ENCODE measurements at places on chromosomes 13 and 19.
A peak's percentile ranks its signal among the peaks of the same experiment; 100 is the strongest.

GRCh38 chr13:72141855-72142519 lies 275.0 kb upstream of the DACH1 start:
- peak; percentile 87 for DNase-seq

DNA sequence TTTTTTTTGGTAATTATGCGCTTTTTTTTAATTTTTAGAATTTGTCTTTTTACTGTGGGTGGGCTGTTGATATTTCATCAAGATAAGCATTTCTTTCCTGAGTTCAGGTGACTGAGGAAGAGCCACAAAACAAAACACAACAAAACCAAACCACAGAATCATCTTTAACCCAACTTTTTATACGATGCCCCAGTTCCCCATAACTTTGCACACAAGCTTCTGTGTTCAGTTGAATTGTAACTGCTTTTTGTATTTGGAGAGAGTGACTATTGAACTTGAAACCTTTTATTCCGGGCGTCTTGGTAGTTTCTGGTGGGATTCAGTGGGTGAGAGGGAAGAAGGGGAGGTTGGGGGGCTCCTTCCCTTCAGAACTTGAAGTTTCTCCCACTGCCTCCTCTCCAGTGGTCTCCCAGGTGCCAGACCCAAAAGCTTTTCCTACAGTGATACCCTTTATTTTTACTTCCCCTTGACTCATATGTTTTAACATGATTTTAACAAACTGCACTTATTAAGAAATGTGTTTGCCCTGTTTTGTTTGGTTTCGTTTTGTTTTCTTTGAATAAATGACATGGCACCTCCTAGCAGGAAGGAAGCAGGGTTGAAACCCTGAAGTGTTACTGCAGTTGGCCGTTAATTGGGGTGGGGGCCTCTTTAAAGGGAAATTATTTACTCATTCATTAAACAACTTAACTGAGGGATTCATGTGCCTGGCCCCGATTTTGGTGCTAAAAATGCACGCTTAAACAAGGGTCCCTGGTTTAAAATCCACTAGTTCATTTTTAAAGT lies 2.7 kb upstream of the CCDC97 start:
- no peak for DNase-seq

GRCh38 chr19:30609656-30610270 lies 237.6 kb downstream of the ZNF536 start:
- no peak for DNase-seq

DNA sequence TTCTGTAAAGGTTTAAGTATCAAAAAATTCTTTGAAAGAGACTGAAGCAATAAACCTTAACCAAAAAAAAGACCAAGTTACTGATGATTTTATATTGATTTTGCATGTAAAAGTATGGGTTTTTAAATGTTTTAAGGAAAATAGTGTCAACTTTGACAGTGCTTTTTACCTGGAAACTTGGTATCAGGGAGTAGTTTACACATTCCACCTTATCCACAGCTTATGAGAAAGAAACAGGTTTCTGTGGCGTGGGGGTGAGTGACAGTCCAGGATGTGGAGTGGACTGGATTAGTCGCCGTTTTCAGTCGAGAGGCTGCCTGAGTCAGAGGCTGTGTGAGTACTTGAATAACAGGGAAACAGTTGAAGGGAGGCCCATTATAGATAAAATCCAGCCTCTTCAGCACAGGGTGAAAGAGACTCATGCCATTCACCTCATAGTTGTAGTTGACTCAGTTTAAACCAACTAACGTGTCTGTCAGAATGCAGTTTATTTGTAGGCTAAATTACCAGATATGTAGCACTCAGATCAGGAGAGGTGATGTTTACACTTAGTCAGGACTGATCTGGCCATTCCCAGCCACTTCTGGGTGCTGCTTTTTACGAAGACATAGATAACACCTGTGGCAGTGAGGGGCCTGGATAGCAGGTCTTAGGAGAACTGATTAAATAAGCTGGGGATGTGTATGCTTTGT lies 595 bp upstream of the GPR183 start:
- peak; percentile 92 for DNase-seq

- no peak for DNase-seq
Measured at GRCh38 chr13:32042551-32042950, 11.0 kb downstream of the FRY start.

GRCh38 chr19:6047256-6047655 lies 63.0 kb downstream of the RFX2 start:
- DNase-seq: no peak

DNA sequence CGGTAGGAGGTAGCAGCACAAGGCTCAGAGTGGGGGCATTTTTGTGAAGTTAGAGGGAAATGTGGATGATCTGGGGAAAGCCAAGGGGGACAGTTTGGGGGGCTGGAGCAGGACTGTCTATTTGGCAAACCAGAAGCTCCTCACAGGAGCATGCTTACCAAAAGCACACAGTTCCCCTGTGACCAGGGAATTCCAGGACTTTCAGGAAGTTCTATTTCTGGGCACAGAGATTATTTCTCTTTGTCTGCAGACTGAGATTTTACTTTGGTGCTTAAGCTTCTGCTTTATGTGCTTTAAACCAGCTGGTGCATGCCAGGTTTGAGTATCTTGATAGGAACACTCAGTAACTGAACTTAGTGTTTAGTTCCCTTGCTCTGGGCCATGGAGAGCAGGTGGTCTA lies 525.3 kb downstream of the DIAPH3 start:
- DNase-seq: no peak

GRCh38 chr13:105679838-105680237 lies 855.6 kb downstream of the EFNB2 start:
- DNase-seq: no peak

GRCh38 chr19:53982001-53982451 lies 9.4 kb upstream of the CACNG6 start:
- peak; percentile 47 for DNase-seq

DNA sequence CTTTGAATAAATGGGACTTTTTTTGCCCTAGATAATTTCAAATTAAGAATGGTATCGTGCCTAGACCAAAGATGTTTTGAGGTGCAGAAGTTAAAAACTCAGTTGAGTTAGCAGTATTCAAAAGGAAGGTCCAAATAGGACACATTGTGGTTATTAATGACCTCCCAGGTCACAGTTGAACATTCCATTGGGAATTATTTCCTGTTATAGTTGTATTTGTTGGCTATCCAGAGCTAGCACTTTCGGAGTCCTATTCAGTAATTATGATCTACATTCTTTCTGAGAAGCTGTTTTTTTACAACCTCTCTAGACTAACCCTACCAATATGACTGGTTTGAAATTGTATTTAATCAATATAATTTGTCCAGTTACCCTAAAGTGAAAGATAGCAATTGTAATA lies 83.7 kb downstream of the MAB21L1 start:
- DNase-seq: no peak

- DNase-seq: peak; percentile 39
Measured at GRCh38 chr13:42876270-42876714, 94.9 kb downstream of the FAM216B start.

DNA sequence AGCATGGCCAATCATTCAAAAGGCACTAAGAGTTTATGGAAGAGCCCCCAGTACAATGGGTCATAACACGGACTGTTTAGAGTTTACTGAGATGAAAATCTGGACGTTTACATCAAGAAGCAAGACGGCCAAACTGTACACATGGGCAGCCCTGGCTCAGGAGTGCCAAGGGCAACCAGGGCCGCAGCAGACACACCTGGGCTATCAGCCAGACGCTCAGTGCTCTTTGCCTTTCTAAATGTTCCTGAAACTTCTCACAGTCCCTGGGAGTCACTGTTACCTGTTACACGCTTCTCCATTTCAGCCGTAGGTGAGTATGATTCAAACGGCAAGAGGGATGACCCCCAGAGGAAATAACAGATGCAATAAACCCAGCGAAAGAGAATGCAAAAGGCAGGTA lies 64.5 kb downstream of the ABCC4 start:
- DNase-seq: no peak

DNA sequence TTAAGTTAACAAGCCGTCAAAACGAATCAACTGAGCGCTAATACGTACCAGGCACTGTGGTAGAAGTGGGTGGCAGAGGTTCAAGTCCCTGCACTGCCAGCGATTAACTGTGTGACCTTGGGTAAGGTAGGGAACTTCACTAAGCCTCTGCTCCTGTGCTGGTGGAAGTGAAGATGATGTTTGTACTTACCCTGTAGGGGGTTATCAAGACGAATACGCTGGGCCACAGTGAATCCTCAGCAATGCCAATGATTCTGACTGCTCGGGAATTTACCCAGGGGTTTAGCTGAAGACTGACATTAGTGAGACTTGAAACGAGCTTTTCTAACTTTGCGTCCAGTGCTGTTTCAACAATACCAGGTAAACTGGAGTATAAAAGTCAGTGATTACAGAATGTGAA lies 305.3 kb downstream of the FGF9 start:
- DNase-seq: no peak

DNA sequence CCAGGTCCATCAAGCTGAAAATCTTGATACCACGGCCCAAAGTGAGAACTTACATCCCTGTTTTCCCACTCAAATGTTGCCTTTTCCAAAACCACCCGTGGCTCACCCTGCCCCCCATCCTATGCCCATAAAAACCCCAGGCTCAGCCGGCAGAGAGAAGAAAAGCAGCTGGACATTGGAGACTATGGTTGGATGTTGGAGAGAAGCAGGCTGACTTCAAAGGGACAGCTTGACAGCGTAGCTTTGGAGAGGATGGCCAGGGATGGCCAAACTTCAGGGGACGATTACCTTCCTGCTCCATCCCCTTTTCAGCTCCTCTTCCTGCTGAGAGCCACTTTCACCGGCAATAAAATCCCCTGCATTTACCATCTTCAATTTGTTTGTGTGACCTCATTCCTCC lies 3.5 kb upstream of the ZNF792 start:
- DNase-seq: no peak

DNA sequence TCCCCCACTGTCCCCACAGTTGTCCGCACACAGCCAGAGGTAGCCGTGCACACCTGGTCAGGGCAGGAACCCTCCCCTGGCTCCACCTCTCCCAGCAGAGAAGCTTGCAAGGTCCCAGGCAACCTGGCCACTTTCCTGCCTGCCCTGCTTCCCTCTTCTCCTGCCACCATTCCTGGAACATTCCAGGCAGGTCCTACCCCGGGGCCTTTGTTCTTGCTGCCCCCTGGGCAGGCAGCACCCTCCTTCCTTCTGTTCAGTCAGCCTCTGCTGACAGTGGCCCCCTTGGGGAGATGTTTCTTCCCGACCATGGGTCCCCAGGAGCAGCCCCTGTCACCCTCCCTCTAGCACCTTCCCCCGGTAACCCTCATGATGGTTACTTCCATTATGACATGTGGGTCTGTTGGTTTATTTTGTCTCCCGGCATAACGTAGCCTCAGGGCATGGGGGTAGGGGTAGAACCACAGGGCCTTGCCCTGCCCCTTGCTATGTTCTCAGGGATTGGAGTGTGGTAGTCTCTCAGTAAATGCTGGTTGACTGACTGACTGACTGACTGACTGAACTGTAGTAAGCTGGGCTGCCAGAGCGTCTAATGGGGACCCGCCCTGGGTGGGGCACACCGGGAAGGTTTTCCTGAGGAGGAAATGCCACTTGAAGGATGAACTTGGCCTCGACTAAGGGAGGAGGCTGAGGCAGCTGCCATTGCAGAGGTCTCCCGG lies 10.8 kb downstream of the PAK4 start:
- DNase-seq: no peak

DNA sequence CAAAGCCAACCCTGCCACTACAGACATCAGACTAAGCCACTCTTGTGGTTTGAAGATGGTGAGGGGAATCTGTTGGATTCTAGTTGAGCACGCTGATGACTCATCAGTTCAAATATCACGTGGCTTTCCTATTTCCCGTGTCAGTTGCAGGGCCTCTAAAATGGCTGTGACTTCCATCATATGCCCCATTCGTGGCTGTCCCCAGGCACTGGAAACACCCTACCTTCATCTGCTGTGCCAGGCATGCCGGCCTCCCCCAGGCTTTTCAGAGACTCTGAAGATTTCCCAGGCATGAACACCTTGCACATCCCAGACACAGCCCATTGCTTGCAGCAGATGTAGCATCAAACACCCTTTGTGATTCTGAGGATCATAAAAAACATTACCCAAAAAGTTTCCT lies 659.9 kb downstream of the UQCRFS1 start:
- DNase-seq: no peak

DNA sequence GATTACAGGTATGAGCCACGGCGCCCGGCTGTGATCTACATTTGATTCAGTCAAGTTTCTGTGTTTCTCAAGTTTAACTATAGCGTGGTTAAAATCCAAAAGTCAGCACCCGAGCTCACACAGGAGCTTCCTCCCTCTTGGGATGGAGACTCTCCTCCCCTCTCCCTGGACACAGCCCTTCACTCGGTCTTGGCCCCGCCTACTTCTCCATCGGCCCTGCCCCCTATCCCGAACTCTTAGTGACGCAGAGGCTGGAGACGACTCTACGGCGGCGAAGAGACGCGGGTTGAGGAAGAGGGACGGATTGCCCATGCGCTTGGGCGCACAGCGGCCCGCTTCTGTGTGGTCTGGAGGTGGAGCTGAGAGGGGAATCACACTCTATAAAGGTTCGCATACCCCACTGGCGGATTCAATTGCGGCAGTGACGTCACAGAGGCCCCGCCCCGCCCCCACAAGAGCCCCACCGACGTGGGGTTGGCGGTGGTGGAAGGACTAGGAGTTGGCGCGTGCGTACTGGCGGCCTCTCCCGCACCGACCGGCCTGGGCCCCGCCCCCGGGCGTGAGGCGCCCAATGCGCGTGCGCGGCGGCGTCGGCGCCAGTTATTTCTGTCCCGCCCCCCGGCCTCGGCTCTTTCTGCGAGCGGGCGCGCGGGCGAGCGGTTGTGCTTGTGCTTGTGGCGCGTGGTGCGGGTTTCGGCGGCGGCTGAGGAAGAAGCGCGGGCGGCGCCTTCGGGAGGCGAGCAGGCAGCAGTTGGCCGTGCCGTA lies at the start of gene TRIM28:
TRIM28 (plus strand) TSS at position 239 of the 765 bp plus-strand sequence. CDS start 694 bp downstream, outside the sequence.
- DNase-seq: peak; percentile 99

DNA sequence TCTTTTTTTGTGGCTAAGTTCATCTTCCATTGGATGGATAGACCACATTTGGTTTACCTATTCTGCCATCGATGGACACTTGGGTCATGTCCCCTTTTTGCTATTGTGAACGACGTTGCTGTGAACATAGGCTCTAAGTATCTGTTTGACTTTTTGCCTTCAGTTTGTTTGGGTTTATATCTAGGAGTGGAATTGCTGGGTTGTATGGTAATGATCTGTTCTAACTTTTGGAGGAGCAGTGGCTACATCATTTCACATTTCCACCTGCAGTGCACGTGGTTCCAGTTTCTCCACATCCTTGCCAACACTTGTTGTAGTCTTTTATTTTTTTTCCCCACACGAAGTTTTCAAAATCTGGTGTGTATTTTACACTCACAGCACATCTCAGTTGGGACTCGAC lies 21.7 kb downstream of the BICRA start:
- no peak for DNase-seq

DNA sequence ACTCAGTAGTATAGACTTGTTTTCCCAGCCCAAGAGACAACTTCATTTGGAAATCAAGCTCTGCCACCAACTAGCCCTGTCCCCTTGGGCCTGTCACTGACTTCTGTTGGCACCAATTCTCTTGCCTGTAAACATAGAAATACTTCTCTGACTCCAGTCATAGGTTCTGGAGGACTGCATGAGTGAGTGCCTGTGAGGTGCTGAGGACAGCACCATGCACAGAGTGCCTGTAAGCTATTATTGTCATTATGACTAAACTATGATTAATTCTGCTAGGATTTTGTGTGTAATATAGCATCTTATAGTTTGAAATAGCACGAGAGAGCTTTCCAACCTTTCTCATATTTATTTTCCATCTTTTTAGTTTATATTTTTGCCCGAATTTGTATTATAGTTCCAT lies 247.9 kb downstream of the MYO16 start:
- DNase-seq: peak; percentile 52

Measured in iris pigment epithelial cell (primary cell).